ENCODE measurements at places on chromosomes 2 and 18.

DNA sequence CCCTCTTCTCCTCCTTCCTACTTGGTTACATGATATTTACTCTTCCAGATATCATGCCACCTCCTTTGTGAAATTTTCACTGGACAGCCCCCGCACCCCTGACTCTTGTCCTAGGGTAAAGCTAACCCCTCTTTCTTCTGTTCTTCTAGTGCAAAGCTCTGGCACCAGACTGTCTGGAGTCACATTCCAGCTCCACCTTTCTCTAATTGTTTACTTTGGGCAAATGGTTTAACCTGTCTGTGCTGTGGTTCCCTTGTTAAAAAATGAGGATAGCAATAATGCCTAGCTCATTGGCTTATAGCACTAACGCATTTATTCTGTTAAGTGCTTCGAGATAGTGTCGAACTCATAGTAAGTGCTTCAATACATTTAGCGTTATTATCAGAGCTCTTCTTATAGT is 306.2 kb downstream of the ALK start:
- DNase-seq = no peak

GRCh38 chr2:196719110-196719872 is 79.8 kb downstream of the CCDC150 start:
- peak; percentile 86 for DNase-seq

DNA sequence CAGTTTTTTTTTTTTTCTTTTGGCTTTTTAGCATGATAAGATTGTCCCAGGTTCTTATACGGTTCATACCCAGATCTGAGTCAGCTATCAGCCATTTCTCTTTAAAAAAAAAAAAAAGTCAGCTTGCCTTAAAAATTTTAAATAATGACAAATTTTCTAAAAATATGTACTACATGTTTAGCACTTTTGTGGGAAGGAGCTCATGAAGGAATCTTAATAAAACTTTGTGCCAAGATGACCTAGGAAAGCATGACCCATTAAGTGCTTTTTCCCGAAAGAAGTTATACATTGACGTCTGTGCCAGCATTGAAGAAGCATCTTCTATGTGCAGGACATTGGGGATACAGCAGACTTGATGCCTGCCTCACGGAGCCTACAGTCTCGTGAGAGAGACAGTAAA is 4.5 kb upstream of the RBMS1 start:
- no peak for DNase-seq

- no peak for DNase-seq
Observed at GRCh38 chr2:88845772-88846661, 154.5 kb downstream of the RPIA start.

DNA sequence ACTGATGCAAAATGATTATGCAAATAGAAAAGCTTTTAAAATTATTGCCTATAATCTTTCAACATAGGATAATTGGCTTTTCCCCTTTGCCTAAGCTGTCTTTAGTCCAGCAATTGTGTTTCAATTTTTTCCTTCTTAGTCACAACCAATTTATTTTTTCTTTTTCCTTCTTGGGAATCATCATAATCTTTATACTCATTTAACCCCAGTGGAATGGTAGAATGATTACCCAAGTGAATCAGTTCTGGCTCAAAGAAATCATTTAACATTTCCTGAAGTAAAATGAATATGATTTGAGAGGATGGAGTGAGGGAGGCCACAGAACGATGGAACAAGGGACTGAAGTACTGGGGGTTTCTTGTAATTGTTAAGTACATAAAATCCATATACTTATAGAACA is 93.0 kb upstream of the CRIM1 start:
- DNase-seq = no peak

DNA sequence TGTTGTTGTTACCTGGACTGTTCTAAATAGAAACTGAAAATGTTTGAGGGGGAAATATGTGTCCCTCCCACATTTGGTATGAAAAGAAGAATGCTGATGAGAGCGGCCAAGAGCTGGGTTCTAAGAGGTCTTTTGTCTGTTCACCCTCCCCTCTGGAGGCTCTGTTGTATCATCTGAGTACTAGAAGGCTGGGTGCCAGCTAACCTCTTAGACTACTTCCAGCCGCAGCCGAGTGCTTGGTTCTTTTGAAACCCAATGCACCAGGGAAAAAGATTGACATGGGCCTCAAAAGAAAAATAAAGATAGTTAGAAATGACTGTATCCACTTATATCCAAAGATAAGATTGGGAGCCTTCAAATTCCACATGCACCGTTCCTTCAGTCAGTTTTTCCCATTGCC is 255.9 kb downstream of the TXNL1 start:
- no peak for DNase-seq

- no peak for DNase-seq
Observed at GRCh38 chr2:36960005-36960675, 6.2 kb downstream of the STRN start.

DNA sequence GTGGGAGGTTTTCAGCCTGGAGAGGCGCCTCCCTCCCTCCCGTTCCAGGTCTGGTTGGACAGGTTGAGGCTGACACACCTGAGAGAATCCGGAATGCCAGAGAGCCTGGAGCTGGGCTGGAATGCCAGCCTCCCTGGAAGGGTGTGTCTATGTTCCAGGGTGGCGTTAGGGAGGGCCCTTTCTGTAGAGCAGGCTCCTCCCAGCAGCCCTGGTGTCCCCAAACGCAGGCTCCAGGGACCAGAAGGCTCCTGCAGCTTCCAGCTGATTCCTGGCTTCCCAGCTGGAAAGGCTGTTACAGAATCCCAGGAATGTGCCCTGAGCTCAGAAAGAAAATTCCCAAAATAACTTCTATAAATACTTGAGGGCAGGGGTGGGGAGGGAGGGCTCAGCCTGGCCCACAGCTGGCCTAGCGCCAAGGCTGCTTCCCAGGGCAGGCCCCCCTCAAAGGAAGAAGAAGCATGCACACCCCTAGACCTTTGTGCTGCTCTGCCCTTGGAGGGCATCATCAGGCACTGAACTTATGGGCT is 85.4 kb downstream of the STPG4 start:
- DNase-seq = peak; percentile 56

GRCh38 chr2:96860065-96861029 is 2.5 kb upstream of the ANKRD39 start:
- no peak for DNase-seq

DNA sequence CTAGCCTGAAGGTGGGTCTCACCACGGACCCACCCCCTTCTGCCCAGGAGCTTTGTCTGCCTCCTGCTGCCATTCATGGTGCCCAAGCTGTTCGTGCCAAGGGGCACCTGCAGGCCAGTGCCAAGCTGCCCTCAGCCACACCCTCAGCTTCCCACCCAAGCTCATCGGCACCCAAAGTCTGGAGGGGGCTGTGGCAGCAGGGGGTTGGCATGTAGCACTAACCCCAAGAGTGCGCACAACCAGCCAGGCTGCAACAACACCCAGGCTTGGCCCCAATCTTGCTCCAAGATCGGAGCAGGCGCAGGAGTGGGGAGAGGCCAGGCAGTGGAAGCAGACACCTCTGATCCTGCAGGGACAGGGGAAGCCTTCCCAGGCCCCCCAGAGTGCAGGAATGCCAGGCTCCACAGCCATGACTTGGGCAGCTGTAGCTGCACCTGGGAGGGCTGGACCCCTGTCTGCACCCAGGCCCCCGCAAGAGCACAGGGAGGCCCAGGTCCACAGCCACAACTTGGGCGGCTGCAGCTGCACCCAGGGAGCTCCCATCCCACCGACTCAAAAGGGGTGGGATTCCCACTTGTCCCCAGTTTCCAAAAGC is 89.9 kb downstream of the ATAD2B start:
- DNase-seq = no peak

DNA sequence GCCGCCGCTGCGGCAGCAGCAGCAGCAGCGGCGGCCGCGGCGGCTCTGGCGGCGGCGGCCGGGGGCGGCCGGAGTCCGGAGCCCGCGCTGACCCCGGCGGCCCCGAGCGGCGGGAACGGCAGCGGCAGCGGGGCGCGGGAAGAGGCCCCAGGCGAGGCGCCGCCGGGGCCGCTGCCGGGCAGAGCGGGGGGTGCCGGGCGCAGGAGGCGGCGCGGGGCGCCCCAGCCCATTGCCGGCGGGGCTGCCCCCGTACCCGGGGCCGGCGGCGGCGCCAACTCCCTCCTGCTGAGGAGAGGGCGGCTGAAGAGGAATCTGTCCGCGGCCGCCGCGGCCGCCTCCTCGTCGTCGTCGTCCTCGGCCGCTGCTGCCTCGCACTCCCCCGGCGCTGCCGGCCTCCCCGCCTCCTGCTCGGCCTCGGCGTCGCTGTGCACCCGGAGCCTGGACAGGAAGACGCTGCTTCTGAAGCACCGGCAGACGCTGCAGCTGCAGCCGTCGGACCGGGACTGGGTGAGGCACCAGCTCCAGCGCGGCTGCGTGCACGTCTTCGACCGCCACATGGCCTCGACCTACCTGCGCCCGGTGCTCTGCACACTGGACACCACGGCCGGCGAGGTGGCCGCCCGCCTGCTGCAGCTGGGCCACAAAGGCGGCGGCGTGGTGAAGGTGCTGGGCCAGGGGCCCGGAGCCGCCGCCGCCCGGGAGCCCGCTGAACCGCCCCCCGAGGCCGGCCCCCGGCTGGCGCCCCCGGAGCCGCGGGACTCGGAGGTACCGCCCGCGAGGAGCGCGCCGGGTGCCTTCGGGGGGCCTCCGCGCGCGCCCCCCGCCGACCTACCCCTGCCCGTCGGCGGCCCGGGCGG is 646 bp downstream of the PHLPP1 start:
- DNase-seq = peak; percentile 70

DNA sequence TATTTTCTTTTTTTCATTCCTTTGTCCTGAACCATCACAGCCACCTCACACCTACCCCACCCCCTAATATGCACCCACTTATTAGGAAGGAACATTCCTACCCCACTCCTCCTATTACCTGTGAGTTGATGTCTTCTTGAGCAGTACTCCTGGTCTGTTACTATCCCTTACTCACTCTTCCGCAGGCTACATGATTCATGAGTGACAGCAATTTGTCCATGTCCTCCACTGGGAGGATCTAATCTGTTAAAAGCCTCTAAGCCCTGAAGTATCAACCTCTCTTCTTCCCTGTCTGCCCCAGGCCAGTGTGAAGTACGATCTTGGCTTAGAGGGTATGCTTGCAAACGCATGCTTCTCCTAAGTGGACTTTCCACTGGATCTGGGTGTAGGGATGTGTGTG is 75.6 kb upstream of the RFX8 start:
- DNase-seq = no peak

DNA sequence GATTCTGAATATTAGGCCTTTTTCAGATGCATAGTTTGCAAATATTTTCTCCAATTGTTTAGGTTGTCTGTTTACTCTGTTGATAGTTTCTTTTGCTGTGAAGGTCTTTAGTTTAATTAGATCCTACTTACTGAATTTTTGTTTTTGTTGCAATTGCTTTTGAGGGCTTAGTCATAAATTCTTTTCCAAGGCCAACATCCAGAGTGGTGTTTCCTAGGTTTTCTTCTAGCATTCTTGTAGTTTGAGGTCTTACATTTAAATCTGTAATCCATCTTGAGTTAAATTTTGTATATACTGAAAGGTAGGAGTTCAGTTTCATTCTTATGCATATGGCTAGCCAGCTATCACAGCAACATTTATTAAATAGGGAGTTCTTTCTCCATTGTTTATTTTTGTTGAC is 404.8 kb downstream of the LNPK start:
- DNase-seq = peak; percentile 54

- no peak for DNase-seq
Observed at GRCh38 chr2:108454440-108454839, 5.4 kb downstream of the GCC2 start.

- DNase-seq = no peak
Observed at GRCh38 chr2:23449413-23449812, 64.4 kb downstream of the KLHL29 start.

GRCh38 chr2:141557329-141558095 is 573.3 kb downstream of the LRP1B start:
- peak; percentile 57 for DNase-seq

DNA sequence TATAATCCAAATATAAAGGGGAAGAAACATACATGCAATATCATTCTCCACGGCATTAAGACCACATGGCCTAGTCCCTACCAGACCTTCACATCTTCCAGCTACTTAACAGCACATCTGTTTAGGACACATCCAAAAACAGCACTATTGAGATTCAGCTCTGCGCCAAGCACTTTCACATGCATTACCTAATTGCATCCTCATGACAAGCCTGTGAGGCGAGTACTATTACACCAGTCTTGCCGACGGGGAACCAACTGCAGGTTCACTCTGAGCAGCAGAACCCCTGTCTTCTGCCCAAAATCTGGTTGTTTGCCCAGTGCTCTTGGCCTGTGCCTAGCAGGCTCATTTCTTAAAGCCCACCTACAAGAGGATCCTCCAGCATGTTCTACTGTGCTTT is 66.7 kb downstream of the AAK1 start:
- DNase-seq = no peak

- DNase-seq = peak; percentile 15
Observed at GRCh38 chr2:128786741-128787478, 468.2 kb upstream of the HS6ST1 start.

DNA sequence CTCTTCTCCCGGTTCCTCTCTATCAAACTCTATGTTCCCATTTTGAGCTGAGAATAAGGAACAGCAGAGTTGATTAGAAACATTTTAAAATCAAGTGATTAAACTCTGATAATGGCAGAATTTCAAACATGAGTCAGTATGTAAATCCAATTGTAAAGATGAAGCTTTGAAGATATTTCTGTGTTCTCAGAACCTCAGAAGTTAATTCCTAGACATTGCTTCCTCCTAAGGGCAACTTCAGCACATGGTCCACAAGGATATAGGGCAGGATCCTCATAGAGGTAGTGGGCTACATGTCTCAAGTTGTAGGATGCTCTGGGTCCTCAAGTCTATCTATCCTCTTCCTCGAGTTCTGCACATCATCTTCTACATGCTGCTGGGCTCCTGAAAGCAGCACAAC is 46.3 kb downstream of the QPCT start:
- DNase-seq = no peak

DNA sequence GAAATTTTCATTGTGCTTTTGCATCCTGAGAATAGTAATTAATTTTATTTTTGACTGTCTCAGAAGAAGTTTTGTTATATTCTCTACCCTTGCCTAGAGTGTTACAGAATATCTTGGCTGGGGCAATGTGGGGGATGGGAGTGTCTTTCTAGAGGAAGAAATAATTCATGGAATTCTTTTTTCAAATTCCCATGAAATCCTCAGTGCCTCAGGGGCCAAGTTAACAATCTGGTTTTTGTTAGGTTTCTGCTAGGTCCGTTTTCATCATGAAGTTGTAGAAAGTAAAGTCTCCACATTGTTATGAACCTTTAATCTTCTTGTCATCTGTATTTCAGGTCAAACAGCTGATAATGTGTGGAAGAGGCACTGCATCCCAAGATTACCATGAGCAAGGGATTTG is 145.6 kb upstream of the GYPC start:
- no peak for DNase-seq

DNA sequence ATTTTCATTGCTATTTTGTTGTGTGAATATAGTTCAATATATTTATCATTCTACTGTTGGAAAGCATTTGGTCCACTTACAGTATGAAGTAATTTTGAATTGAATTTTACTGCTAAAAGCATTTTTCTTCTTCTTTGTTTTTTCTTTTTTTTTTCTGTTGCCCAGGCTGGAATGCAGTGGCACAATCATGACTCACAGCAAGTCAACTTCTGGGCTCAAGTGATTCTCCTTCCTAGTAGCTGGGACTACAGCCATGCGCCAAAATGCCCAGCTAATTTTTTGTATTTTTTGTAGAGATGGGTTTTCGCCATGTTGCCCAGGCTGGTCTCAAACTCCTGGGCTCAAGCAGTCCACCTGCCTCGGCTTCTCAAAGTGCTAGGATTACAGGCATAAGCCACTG is 2.4 kb upstream of the ETAA1 start:
- peak; percentile 76 for DNase-seq

GRCh38 chr2:3667151-3667631 is 9.2 kb downstream of the ALLC start:
- DNase-seq = no peak

GRCh38 chr2:135248611-135249010 is 196.5 kb downstream of the RAB3GAP1 start:
- DNase-seq = no peak

- peak; percentile 17 for DNase-seq
Observed at GRCh38 chr2:23592898-23593751, 208.1 kb downstream of the KLHL29 start.

Data from adipocyte (in vitro differentiated cells).